ENCODE measurements at places on chromosomes 5 and 9.

- DNase-seq: no peak
Observed at GRCh38 chr5:53944981-53945380, 365.4 kb downstream of the ARL15 start.

DNA sequence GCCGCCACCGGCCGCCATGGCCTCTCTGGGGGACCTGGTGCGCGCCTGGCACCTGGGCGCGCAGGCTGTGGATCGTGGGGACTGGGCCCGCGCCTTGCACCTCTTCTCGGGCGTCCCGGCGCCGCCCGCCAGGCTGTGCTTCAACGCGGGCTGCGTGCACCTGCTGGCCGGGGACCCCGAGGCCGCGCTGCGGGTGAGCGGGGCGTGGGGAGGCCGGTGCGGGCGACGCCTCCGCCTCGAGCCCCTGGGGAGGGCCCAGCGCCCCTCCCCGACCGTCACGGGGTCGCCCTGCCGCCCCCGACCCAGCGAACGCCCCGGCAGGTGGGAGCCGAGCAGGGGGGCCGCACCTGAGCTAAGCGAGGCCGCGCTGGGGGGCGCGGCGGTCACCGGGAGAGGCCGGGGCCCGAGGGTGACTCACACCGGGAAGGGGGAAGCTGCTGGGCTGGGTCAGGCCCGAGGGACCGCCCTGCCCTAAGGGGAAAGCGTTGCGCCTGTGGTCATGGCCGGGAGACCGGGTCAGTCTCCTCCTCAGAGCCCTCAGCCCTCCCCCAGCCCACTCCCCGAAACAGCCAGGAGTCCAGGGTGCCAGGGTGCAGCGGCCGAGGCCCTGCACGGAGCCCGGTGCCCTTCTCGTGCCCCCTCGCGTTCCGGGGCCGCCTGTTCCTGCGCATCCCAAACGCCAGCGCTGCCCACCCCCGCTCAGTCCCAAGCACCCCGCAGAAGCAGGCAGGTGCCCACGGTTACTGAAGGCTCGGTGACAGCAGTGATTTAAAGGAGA, 510 bp downstream of the NOXA1 start:
- DNase-seq: peak; percentile 22

GRCh38 chr9:108897324-108898096, 35.4 kb downstream of the ACTL7A start:
- no peak for DNase-seq

DNA sequence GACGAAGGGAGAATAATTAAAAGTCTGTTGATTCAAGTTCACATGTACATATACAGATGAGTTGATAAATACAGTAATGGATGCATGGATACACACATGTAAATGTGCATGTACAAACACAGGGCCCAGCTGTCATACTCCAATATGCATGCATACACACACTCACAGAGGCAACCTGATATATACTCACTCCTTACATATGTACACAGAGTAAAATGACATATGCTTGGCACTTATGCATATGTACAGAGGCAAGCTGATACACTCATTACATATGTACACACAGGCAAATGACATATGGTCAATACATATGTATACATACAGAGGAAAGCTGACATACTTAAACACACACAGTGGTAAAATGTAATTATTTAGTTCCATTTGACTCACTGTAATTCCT, 7.2 kb upstream of the TMEFF1 start:
- no peak for DNase-seq

- DNase-seq: peak; percentile 39
Observed at GRCh38 chr5:175718401-175719108, 60.7 kb downstream of the HRH2 start.

- DNase-seq: no peak
Observed at GRCh38 chr9:70291446-70291845, 32.7 kb downstream of the SMC5 start.

DNA sequence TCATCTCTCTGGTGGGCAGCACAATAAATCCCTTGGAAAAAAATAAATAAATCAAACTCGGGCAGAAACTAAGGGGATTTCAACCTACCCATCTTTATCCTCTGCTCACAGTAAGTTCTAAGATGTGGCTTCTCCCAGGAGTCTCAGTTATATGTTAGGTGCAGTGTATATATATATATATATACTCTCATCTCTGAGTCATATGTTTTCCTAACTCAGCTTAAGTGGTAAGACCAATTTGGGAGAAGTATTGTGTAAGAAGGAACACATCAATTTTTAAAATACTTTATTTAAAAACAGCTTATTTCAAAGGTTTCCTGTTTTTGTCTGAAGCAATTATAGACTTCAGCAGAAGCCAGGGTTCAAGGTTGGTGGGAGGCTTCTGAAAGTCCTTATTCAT, 20.3 kb upstream of the OSMR start:
- no peak for DNase-seq

- DNase-seq: no peak
Observed at GRCh38 chr5:33764786-33765185, 127.0 kb downstream of the ADAMTS12 start.

All from NCI-H345 (cell line).